ENCODE measurements at places on chromosomes 13 and 19.

- no peak for DNase-seq
Measured at GRCh38 chr13:99376132-99376531, 68.9 kb upstream of the GPR183 start.

GRCh38 chr19:33499248-33499647 is 22.3 kb downstream of the PEPD start:
- no peak for DNase-seq

GRCh38 chr19:40576151-40576584 is 505 bp upstream of the SHKBP1 start:
- no peak for DNase-seq

GRCh38 chr13:109809216-109809932 is 23.0 kb upstream of the IRS2 start:
- no peak for DNase-seq

DNA sequence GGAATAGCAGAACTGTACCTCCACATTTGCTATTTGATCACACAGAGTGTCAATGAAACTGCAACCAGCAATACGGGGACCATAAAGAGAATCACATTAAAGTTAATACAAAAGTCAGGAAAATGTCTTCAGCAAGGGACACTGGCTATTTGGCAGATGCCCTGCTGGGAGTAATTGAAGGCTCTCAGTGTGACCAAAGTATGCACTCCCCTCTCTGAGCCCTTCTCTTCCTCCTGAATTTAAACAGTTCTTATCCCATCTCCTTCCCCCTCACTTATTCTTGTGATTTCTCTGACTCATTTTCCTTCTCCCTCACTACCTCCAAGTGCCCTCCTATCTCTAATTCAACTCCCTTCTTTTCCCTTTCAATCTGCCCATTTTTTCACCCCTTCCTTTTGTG is 117.7 kb downstream of the ENOX1 start:
- DNase-seq: no peak

DNA sequence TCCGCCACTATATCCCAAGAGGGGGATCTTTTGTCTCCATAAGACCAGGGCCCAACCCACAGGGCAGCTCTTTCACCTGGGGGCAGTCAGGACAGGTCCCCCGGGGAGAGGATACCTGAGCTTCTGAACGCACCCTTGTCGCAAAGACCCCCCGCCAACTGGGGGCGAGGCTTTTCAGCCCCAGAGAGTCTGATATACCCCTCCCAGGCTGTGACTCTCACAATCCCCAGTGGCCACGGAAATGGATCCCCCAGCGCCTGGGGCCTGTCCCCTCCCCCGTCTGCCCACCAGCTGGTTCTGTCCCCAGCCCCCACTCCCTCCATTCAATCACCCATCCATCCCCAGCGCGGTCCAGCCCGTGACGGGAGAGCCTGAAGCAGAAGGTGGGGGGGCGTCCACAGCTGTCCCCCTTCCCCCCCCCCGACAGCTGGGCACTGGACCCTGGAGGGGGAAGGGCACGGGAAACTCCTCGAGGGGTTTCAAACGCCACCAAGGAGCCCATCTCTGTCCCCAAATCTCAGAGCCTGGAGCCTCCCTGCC is 823 bp downstream of the DOCK6 start:
- DNase-seq: no peak

DNA sequence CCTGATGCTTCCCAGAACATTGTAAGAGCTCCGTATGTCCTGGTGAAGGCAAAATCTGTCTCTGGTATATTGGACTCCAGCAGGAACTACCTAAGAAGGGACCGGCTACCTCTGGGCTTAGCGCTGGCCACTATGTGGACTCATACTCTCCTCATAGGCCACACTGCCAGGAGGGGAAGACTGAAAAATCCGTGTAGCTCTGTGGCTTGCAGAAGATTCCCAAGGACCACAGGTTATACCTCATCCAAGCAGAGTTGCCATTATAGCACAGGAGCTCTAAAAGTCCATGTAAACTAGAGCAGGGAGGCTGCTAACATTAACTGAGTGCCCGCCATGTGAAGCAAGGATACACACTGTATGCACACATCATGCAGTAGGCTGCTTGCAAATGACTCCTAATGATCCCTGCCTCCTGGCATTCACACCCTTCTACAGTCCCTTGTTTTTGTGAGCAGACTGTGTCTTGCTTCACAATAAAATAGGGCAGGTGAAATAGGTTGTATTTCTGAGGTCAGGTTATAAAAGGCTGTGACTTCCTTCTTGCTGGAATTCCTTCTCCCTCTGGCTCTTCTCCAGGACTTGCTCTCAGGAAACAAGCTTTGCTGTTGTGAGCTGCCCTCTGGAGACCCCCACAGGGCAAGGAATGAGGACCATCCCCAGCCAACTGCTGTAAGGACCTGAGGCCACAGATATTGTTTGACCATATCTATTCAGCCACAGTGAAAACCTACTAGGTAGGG is 192.6 kb upstream of the UBL3 start:
- no peak for DNase-seq

DNA sequence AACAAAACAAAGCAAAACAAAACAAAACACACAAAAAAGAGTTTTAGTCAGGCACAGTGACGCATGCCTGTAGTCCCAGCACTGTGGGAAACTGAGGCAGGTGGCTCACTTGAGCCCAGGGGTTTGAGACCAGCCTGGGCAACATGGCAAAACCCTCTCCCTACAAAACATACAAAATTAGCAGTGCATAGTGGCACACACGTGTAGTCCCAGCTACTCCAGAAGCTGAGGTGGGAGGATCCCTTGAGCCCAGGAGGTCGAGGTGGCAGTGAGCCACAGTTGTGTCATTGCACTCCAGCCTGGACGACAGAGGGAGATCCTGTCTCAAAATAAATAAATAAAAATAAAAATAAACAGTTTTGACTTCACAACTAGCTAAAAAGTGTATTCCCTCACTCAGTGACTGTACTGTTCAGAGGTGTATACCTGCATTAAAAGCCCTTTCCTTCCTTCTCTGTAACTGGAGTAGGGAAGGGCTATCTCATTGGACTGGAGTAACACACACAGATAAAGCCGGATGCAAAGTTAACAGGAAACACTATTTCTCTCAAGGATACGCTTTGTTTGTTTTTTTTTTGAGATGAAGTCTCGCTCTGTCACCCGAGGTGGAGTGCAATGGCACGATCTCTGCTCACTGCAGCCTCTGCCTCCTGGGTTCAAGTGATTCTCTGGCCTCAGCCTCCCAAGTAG is 3.7 kb upstream of the BAX start:
- no peak for DNase-seq

DNA sequence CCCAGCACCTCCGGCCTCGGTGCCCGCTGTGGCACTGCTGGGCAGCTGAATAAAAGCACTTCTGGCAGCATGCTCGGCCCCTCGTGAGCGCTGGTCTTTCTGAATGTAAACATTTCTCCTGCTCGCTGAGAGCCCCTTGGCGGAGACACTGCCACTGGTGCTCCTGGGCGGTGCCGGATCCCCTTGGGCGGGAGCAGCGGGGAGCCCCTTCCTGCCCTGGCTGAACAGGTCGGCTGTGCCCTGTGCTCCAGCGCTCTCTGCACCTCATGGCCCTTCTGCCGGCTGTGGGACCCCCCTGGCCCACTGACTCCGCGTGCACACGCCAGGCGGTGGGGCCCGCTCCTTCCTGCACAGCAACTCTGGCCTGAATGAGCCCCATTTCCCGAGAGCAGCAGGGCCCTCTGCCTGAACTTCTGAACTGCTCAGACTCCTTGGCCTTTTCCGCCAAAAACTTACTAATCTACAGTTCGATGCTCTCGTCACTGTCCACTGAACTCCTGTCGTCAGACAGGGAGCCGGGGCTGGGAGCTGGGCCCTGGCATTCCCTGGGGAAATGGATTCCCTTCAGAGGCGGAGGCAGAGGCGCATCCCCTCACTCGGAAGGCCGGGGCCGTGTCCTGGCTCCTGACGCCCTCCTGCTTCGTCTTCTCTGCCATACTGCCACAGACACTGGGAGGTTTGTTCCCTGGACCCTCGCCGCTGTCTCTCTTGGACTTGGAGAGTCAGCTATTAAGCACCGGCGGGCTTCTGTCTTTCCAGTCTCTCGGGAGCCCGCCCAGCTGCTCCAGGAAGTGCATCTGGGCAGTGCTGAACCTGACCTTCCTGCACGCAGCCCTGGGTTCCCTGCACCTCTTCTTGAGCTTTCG is 14.2 kb downstream of the RB1 start:
- DNase-seq: no peak

DNA sequence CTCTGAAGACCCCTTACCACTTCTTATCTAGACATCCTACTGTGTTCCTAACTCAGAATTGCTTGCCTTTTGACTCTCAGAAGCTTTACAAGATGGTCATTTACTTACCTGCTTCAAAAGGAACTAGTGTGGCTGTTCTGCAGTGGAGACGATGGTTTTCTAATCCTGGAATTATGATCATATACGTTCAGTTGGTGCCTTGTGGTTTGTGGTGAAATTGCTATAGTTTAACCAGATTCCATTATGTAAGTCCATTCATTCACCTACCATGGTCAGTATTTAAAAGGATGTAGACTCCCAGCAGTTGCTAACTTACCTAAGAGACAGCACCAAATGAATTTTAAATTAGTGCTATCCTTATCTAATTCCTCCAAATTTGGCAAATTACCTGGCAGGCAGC is 210.9 kb downstream of the SHISA2 start:
- no peak for DNase-seq

DNA sequence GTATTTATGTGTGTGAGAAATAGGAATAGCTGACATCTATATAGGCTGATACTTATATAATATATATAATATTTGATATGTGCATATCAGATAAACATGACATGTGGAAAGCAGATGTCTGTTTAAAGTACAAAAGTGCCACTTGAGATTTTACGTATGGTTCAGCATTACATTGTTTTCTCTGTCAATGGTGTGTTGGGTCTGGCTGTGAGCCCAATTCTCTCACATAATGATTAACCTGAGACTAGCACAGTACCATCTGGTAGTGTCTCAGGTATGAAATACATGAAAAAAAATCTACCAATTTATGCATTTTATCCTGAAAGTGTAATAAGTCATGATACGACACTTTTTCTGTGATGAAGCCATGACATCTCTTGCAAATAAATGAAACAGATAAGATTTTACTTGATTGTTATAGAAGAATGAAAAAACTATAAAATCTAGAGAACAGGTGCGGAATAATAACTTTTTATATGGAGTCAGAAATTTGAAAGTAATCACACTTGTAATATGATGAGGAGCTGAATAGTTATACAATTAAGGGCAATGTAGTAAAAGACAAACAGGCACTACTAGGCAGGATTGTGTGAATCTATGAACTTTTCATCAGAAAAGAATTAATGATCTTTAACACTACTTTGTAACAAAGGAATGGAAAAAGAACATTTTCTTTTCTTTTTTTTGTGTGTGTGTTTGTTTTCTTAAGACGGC is 1405.0 kb downstream of the OLFM4 start:
- DNase-seq: no peak

GRCh38 chr19:48780631-48781391 is 25.5 kb downstream of the FGF21 start:
- DNase-seq: no peak

- DNase-seq: no peak
Measured at GRCh38 chr19:3279306-3279705, 54.8 kb downstream of the CELF5 start.

GRCh38 chr13:50366488-50367174 is 351.4 kb downstream of the KCNRG start:
- DNase-seq: no peak

DNA sequence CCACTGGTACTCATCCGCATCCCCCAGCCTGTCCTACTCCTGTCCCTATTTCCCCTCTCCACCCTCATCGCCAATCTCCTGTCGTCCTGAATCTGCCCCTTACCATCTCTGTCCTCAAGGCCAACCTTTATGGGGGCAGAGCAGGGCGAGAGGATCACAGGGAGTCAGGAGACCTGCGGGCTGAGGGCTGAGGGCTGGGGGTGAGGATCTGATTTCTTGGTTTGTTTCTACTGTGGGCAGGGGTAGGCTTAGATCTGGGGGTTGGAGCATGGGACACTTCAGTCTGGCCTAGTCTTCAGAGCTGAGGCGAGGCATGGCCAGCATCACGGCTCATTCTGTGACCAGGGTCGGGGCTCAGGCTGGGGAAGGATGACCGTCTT is 16.5 kb upstream of the ERCC1 start:
- no peak for DNase-seq

- no peak for DNase-seq
Measured at GRCh38 chr13:30107121-30107520, 200.2 kb downstream of the KATNAL1 start.

DNA sequence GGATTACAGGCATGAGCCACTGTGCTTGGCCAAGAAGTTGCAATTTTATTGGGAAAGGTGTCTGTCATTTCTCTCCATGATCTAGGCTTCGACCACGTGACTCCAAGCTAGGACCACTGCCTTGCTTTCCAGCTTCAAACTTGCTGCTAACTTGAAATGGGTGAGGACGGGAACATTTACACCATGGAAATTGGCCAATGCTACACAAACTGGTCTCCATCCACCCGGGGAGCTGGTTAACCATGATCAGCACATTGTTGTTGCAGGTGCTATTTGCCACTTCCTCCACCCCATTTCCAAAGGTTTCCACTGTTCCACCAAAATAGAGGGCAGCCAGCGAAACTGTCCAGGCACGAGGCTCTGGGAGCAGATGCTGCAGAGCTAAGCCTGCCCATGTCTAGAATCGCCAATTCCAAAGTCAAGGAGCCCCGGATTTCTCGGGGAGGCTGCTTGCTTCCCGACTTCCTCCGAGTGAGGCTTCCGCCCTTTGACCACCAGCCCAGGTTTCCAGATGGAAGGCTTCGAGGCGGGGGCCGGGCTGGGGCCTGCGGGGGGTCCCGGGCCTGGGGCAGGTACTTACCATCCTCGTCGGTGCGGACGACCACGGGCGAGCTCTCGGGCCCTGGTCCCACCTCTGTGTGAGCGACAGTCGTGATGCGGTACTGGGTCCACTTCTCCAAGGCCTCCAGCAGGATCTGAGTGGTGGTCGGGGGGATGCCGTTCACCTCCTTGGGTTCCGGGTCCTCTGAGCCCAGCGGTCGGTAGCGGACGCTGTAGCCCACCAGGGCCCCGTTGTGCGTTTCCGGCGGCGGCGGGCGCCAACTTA is 109.7 kb downstream of the PTPRS start:
- DNase-seq: no peak

DNA sequence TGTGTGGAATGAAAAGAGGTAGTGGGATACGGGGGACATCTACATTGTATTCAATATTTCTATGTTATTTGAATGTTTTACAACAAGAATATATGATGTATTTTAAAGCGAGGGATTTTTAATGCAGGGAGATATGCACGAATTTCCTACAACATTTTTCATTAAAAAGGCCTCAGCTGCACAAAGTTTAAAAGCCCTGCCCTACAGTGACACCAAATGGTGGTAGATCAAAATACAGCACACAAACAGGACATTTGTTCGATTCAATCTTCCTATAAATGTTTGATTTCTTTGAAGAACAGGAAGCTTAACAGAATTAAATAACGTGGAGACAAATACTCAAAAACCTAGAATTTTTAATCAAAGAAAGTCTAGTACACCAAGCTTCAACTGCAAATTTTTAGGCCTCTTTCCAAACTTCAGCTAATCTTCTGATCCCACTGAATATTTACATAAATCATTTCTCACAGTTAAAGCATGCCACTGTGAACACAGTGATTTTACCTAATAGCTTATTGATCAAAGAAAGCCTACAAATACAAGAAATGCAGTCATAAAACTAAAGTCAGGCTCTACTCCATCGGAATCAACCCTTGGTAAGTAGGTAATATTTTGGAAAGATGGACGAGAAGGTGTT is 257.2 kb downstream of the DIAPH3 start:
- DNase-seq: no peak
